Fibroblast of villous mesenchyme (primary cell): ENCODE measurements at places on chromosomes 3 and 15. TPM values are rescaled to one million over a fixed set of nuclear protein-coding genes. Genes with fewer than 3 reads are reported as not detected.

DNA sequence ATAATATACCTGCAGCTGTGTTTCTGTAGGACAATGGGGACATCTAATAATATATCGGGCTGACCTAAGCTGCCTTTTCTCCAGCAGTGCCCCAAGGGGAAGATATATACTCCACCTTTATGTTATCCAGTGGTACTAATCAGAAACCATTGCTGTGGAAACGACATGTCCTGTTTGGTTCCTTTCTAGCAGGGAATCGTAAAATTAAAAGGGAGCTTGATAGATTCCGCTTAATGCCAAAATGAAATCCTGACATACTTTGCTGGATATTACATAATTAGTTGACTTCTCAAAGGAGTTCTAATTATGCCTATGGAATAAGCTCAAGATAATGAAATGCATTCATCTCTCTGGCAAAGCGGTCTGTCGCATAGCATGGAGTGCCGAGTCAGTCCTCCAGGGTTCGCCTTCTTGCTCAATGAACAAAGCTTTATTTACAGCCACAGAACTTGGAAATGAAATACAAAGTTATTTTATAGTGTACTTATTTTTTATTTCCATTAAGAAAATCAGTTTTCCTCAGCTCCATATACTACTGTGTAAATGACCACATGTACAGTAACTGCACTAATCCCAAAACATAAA lies 262.8 kb downstream of the LRTM1 start:
- DNase-seq: no peak

DNA sequence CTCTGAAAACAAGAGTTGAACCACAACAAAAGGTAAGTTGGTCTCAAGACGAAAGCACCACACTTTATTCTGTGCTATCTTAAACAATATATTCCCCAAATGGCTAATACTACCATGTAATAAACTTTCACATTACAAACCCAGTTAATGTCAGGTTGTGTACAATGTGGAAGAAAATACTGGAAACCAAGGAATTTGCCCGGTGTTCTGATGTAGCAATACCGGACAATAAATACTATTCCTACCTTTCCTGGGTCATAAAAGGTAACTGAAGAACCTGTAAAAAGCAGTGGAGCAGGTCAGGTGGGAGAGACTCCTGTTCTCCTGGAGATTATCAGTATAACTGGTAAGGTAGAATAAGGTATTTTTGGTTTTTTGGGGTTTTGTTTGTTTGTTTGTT lies 3.9 kb downstream of the CFAP44 start:
- no peak for DNase-seq

GRCh38 chr3:158727206-158728060 lies 4.8 kb downstream of the RARRES1 start:
- DNase-seq: peak; percentile 85

GRCh38 chr3:189311521-189311920 lies 139.8 kb downstream of the TPRG1 start:
- DNase-seq: no peak

DNA sequence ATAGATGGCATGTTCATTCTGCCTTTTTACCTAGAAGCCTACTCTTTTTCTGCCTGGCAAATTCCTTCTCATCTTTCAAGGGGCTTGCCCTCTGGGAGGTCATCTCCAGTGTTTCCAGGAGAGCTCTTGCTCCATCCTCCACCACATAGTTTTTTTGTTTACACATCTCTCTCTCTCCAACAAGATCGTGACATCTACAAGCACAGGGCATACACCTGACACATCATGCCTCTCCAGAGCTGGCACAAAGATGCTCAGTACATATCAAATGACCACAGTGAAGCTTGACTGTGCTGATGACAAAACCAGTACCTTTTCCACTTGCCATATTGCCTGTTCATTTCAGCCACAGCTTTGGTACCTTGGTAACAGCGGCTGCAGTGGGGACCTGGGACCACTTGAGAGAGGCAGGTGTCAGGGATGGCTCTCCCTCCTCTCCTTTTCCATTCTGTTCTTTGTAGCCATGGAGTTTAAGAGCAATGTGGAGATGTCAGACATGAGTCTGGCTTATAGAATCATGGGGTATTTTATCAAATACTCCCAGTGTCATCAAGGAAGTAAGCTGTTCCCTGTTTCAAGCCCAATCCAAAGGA lies 15.4 kb downstream of the ALPK3 start:
- no peak for DNase-seq

DNA sequence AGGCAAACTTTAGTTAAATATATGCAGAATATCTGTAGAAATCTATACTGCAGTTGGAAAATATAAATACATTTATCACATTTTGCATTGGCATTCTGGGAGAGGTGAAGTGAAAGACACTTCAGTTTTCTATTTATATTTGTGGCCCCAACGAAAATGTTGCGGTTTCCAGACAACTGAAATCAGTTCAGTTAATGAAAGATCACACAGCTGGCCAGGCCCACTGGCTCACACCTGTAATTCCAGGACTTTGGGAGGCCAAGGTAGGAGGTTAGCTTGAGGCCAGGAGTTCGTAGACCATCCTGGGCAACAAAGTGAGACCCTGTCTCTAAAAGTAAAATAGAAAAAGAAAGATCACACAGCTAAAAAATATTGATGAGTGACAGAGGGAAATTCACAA lies 11.9 kb upstream of the CLASP2 start:
- no peak for DNase-seq

DNA sequence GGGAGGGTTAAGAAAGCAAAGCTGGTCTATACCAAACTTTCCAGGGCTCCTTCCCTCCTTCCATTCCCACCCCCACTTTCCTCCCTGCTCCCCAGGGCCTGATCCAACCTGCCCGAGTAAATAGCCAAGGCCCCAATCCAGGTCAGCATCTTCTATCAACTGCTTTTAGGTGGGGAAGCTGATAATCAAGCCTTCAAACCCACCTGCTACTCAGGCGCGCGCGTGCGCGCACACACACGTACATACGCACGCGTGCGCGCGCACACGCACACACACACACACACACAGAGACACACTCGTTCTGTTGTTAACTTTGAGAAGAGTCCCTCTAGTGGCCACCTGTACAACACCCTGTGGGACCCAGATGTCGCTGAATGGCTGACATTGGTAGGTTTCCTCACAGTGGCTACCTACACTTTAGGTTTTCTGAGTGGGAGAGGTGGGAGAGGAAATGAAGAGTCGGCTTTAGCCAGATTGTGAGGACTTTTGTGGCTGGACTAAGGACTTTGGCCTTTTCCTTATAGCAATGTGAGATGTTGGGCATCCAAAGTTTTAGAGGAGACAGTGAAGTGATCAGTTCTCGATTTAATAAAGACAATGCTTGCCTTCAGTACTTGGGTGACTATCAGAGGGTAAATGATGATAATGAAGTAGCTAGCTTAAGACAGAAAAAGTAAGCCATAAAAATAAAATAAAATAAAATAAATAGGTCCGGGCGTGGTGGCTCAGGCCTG lies 179.9 kb upstream of the C2CD4B start:
- DNase-seq: peak; percentile 37

- peak; percentile 71 for DNase-seq
These were observed 5.2 kb upstream of the EBLN2 start for GRCh38 chr3:73056014-73056844.

DNA sequence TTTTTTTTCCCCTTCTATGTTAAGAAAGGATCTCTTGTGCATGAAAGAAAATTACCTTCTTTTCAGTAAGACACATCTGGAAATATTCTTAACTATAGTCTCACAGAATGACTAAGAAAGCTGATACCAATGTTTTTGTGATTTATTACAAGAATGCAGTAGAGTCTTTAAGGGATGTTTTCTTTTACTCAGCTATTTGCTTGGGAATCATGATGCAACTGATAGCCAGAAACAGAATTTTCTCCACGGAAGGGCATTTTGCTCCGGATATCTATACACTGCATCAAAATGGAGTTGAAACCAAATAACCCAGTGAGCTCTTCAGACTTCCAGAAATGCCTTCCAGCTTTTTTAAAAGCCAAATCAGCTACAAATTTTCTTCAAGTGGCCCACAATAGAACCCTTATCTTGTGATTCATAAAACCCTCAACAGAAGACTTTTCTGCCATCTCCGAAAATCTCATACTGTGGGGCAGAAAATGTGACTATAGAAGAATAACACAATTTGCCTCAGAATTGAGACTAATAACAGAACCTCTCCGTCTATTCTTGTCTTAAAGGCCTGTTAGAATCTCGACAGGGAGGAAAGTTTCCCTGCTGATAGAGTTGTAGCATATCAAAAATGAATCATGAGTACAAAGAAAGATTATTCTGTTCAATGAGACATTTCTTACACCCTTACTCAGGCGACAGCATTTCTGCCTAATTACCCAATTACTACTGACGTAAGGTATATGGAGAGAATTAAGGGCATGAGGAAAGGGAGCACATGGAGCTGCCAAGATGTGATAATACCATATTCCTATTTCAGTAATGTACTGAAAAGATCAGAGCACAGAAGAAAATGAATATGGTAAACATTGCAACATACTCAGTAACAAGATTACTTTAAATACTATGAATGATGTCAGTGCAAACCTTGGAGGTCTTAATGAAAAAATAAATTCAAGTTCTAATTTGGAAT lies 900.1 kb downstream of the ROBO1 start:
- peak; percentile 33 for DNase-seq

- DNase-seq: no peak
These were observed 112.8 kb upstream of the RBMS3 start for GRCh38 chr3:29168081-29168480.

GRCh38 chr15:85707519-85708338 lies 87.0 kb downstream of the KLHL25 start:
- peak; percentile 96 for DNase-seq

DNA sequence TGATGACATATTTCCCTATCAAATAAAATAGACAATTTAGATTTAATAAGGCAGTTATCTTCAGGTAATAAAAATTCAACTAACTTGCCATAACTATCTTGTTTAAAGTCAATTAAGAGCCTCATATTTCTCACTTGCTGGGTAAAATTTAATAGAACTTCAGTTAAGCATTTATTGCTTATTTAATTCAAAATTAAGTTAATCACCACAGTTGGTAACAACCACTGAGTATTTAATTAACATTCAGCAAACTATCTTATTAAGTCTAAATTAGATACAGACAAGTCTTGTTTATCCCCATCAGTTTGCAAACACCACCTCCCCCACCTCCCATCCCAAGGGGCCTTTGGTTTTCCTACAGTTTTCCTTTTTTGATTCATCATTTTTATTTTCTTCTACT lies 14.7 kb downstream of the LPP start:
- no peak for DNase-seq

DNA sequence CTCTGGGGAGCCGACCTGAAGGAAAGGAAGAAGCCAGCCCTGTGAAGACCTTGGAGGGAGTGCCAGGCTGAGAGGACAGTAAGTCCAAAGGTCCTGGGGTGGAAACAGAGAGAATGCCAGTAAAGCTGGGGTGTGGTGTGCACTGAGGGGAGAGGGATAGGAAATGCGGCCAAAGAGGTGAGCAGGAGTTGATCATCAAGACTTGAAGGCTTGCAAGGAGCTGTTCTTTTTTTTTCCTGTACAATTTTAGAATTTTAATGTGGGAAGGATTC lies 73.8 kb downstream of the SYNPR start:
- DNase-seq: no peak

DNA sequence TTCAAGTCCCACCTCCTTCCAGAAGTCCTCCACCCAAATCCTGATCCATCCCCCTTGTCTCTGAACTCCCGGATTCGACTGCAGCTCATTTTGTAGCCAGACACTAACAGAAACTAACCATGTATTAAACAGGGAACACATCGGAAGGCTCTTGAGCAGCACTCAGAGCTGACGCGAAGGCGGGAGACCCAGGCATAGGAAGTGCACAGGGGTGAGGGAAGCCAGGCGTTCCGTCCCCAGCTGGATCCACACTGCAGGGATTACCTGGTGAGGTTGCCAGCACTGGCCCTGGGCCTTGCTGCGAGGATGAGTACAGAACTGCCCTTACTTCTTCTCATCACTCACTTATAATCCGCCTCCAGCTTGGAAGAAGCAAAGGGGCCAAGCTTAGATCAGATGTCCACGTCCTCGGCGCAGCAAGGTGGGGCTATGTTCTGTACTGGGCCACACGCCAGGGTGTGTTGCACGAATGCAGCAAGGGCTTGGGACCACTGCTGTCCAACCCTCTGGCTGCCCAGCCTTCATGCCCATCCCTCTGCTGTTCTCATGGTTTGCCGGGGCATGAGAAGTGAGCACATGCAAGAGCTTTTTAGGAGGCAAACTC lies 124.2 kb upstream of the SMAD3 start:
- DNase-seq: no peak

GRCh38 chr3:122392868-122393844 lies 9.2 kb downstream of the FAM162A start:
- DNase-seq: peak; percentile 74

DNA sequence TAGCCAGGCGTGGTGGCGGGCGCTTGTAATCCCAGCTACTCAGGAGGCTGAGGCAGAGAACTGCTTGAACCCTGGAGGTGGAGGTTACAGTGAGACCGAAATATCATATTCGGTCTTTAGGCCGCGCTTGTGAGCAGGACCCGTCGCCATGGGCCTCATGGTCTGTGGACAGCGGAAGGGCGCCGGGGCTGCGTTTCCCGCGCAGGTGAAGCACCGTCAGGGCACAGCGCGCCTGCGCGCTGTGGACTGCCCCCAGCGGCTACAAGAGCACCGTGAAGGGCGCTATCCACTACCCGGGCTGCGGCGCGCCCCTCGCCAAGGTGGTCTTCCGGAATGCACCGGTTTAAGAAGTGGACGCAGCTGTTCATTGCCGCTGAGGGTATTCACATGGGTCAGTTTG lies 482.0 kb upstream of the NAALADL2 start:
- no peak for DNase-seq

DNA sequence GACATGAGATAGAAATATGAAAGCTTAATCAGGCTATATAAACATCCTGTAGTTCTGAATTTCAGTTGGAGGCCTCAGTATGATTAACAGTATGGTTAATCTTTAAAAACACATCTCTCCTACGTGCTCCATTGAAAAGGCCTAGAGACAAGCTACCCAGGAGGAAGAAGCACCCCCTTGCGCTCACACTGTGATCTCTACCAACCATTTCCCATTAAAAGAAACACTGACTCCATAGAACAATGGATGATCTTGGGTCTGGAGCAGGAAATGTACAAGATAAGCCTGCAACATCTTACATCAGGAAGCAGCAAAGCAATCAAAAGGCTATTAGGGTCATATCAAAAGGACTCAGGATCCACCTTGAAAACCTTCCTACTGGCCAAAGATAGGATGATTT lies 3.4 kb upstream of the EOGT start:
- no peak for DNase-seq

- no peak for DNase-seq
These were observed 3.0 kb downstream of the SS18L2 start for GRCh38 chr3:42593635-42594034.

DNA sequence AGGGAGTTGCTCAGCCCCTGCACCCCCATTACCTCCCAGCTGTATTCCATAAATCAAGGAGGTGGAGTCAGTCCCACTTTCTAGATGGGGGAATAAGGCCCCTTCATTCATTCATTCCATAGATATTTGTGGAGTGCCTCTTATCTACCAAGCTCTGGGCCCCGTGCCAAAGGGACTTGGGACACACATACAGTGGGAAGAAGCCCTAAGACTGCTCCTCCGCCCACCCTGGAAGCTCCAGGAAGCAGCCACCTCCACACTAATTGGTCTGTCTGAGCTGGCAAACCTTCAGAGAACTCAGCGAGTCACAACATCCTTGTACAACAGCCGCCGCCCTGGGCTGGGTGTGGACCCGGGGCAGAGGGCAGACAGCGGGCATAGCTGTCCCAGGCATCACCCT lies 6.4 kb downstream of the STRA6 start:
- peak; percentile 99 for DNase-seq

The LRRC31 gene
- not detected in 2 replicates for total RNA-seq

The GMPPB gene
- total RNA-seq: 30.2 and 31.6 TPM in 2 replicates

The SPATA12 gene
- total RNA-seq: not detected in 2 replicates

The CPA3 gene
- total RNA-seq: under 0.01 TPM in 1 of 2 replicates, not detected in the other

The VWA5B2 gene
- total RNA-seq: not detected in 2 replicates

The CCR5 gene
- under 0.01 TPM in 1 of 2 replicates, not detected in the other for total RNA-seq

The CYP8B1 gene
- not detected in 2 replicates for total RNA-seq

The SCG3 gene
- under 0.01 TPM in 1 of 2 replicates, not detected in the other for total RNA-seq
